ENCODE measurements at places on chromosomes 7 and 10.

DNA sequence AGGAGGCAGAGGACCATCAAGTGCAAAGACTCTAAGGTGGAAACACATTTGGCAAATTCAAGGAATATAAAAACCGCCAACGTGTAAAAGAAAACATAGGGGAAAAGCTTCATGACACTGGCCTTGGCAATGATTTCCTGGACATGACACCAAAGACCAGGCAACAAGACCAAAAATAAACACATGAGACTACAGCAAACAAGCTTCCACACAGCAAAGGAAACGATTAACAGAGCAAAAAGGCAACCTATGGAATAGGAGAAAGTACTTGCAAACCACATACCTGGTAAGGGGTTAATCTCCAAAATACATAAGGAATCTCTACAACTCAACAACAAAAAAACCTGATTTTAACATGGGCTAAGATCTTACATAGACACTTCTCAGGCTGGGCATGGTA, 3.5 kb downstream of the GSTO1 start:
- no peak for DNase-seq

- DNase-seq, result no peak
Observed at GRCh38 chr7:11650500-11650899, 181.5 kb downstream of the THSD7A start.

DNA sequence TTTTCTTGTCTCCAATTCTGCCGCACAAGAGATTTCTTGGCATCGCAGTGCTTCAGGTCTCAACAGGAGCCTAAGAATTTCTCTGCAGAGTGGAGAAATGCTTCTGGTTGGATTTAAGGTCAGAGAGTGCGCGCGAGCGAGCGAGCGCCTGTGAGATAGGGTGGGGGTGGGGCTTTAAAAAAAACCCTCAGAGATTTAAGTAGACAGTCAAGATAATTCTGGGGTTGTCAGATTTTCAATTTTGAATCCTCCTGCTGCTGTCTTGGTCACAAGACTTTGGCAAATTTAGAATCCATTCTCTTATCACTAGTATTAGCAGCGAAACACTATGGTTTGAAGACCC, 49.7 kb downstream of the CPEB3 start:
- no peak for DNase-seq

GRCh38 chr10:86046845-86047460, 319.6 kb downstream of the GRID1 start:
- no peak for DNase-seq

DNA sequence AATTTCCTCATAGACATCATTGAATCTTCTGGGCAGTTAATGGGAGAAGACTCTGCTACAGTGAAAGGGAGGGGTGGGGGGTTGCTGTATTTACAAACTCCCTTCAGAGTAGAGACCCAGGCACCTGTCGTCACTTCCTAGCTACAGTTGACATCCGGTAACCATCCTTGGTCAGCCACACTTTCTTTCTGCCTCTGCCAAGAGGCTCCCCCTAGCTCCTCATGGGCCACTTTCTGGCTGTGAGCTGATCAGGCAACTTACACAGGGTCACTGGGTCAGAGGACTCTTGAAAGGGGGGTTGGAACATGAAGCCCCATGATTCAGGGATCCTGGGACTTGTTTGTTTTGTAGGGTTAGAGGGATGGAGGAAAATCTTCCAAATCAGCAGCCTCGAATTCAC, 1.2 kb downstream of the TECPR1 start:
- no peak for DNase-seq
